ENCODE measurements at places on chromosomes 2 and 18. TPM values are rescaled to one million over a fixed set of nuclear protein-coding genes. Genes with fewer than 3 reads are reported as not detected.

The RGPD4 gene
- total RNA-seq: 0.05 TPM

The SKOR2 gene
- not detected for total RNA-seq

The SCTR gene
- not detected for total RNA-seq

The KCNE4 gene
- not detected for total RNA-seq

The CDH2 gene
- 10.7 TPM for total RNA-seq

The IL37 gene
- total RNA-seq: 0.22 TPM

The MPV17 gene
- total RNA-seq: 76.6 TPM

The PSMA8 gene
- total RNA-seq: not detected

The REEP1 gene
- total RNA-seq: 2.1 TPM

The KIAA2012 gene
- total RNA-seq: not detected

The NPHP1 gene
- 4.4 TPM for total RNA-seq

The TTR gene
- total RNA-seq: not detected

The NTSR2 gene
- not detected for total RNA-seq

The C2orf66 gene
- 0.08 TPM for total RNA-seq

The NT5DC4 gene
- not detected for total RNA-seq
